ENCODE measurements at places on chromosomes 7 and 10.

- DNase-seq, result no peak
These were observed 122.8 kb downstream of the ADRA2A start for GRCh38 chr10:111199587-111199986.

GRCh38 chr10:69049566-69049961 is 38.3 kb upstream of the SRGN start:
- DNase-seq, result no peak

DNA sequence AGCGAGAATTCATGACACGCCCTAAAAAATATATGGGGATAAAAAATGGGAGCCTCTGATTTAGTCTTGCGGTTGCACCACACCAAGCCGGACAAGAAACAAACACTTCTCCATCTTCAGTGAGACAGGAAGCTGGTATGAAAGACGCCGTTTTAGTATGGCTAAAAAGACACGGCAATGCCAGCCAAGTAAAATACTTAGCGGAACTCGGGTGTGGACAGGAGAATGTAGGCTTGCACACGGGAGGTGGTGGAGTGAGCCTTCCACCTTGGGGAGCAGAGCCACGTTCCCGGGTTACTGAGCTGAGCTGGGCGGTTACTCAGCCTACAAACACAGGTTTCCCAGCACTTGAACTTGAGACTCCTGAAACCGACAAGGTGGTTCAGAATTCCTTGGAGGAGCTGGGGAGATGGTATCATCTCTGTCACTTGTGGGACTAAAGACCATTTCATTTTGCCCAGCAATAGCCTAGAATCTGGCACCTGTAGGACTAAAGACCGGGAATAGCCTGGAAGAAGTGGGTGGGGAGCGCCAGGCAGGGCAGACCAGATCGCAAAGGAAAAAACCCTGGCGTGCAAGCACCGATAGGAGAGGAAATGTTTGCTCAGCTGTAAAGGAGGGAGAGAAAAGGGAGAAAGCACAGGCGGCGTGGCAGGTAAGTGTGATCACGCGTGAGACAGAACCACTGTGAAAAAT is 34.8 kb upstream of the SEPHS1 start:
- no peak for DNase-seq

- DNase-seq, result peak; percentile 12
These were observed 84.0 kb upstream of the TMEM248 start for GRCh38 chr7:66837007-66837406.

- DNase-seq, result no peak
These were observed 2.6 kb downstream of the CPED1 start for GRCh38 chr7:120991161-120991560.

DNA sequence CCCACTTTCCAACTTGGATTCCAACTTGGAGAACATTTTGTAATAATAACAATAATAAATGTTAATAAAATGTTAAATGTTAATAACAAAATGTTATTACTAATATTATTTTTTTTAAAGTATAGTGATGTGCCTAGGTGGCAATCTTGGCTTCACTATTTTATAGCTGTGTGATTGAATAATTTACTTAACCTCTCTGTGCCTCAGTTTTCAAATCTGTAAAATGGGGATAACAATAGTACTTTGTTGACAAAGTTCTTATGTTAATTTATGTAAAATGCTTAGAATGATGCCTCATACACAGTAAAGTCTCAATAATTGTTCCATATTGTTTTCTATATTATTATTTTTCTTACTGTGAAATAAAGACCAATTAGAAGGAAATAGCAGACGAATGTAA is 23.3 kb upstream of the TMEM26 start:
- no peak for DNase-seq

DNA sequence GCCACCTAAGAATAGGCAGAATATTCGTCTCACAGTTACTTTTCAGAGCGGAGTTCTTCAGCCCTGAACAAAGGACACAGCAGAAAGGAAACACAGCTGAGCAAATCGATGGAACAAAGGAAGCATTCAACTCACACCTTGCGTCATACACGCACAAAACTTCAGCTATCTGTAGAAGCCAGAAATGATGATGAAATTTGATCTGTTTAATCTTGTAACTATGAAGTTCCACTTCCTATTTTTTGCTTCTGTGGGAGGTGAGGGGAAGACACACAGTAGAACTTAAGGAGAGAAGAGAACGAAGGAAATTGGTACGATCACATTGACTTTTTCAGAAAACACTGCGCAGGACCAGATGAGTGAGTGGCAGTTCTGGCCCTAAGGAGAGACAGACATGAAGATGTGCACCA is 26.2 kb downstream of the FAM171A1 start:
- no peak for DNase-seq

Data from fibroblast of villous mesenchyme (primary cell).